ENCODE measurements at places on chromosomes 2 and 18.

DNA sequence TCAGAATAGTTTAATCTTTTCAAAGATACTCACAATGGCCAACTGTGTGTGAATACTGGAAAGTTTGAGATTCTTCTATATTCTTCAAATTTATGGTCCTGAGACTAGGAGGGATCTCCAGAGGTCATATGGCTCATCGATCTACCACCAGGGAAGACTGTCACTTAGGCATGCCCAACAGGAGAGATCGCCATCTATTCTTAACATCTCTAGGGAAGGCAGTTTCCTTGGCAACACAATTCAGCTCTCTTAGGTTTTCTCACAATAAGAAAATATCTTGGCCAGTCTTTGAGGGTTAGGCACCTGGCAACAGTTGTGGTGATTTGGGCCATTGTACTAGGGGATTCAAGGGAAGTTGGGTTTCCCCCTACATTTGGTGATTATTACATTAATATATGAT lies 107.2 kb downstream of the GALNT3 start:
- DNase-seq = no peak
- H3K27ac ChIP-seq = no peak overlapping the region
- no peaks in the 10 kb centered on the region for H3K27me3 ChIP-seq
- H3K4me3 ChIP-seq = no peak overlapping the region
- H3K4me1 ChIP-seq = peaks cover 2% of the 10 kb centered on the region

DNA sequence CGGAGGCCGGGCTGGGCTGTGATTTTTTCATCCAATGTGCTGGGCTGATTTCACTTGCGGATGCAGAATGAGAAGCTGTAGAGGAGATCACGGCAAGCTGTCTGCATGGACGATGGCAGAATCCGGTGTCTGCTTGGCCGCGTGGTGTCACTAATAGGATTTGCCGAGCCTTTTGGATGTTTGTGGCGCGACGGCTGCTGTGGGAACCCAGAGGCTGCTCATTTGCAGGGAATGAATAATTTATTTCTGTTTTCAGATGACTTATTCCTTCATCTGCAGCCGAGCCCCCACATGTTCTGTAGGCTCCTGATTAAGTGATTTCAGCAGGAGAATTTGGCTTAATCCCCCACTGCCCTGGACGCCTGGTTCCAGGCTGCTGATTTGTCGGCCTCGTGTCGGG lies 62.6 kb downstream of the ODC1 start:
- H3K27me3 ChIP-seq = peaks cover 35% of the 10 kb centered on the region
- H3K4me1 ChIP-seq = peaks cover 46% of the 10 kb centered on the region
- no peak for DNase-seq
- no peaks in the 10 kb centered on the region for H3K36me3 ChIP-seq

GRCh38 chr18:45376193-45376592 lies 239.1 kb upstream of the SLC14A2 start:
- H3K4me3 ChIP-seq = no peak overlapping the region
- H3K27me3 ChIP-seq = no peaks in the 10 kb centered on the region
- no peak for DNase-seq

DNA sequence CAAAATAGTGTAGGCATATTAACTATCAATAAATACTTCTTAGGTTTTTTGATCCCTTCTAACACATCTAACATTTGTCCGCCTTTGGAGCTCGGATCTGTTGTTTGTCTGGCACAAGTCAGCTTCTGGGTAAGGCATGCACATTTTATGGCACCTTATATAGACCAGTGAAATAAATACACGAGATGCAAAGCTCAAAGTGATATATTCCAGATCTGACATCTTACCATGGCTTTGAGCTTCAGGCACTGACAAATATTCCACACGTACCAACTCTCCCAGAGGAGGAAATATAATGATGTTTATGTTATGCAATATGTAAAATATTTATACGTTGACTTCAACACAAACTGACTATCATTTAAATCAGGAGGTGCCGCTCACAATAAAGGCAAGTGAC lies 430.1 kb upstream of the SMIM21 start:
- DNase-seq = no peak
- H3K36me3 ChIP-seq = no peaks in the 10 kb centered on the region
- no peak overlapping the region for H3K27ac ChIP-seq
- no peak overlapping the region for H3K4me3 ChIP-seq
- H3K4me1 ChIP-seq = no peaks in the 10 kb centered on the region

- no peaks in the 10 kb centered on the region for H3K36me3 ChIP-seq
- H3K4me1 ChIP-seq = no peaks in the 10 kb centered on the region
- H3K27me3 ChIP-seq = peaks cover 82% of the 10 kb centered on the region
- DNase-seq = no peak
- no peak overlapping the region for H3K27ac ChIP-seq
Measured at GRCh38 chr2:232480201-232481190, 7.1 kb downstream of the ECEL1 start.

- H3K36me3 ChIP-seq = no peaks in the 10 kb centered on the region
- no peak overlapping the region for H3K4me3 ChIP-seq
- H3K27ac ChIP-seq = no peak overlapping the region
- no peak for DNase-seq
Measured at GRCh38 chr2:16114836-16115235, 174.5 kb downstream of the MYCN start.

DNA sequence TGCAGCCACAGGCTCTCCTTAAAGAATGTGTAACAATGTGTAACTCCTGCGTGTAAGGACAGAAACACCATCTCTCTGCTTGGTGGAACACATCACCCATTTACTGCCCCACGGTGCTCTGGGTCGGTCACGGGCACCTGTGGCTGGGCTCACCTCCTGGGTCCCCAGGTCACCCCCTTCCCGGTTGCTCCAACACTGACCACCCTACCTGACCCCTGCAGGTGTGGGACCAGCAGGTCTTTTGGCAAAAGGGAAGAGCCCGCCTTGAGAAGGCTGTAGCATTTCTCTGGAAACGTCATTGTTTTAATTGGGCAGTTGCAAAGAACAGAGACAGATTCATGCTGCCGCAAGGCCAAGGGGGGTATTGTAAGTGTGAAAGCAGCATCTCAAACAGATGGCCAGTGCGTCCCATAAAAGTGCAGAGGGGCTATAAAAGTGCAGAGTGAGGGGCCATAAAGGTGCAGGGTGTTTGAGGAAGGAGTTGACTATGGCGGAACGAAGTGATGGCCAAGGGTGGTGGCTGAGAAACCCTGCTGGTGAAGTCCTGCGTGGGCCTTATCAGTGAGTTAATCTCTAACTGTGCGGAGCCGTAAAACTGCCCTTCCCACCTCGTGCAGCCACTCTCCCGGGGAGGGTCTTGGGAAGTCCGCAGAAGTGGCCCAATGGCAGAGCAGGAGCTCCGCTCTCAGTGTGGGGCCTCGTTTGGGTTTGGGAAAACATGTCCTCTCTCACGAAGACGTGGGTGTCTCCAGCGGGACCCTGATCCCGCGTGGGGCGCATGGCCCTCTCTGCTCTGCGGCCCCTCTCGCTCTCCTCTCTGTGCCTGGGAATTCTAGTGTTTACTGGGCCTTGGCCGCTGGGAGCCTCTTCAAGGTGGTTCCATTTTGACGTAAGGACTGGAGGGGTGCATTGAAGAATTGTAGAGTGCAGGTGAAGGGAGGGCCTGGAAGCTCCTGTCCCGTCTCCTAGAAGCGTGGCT lies 13.7 kb upstream of the NEU4 start:
- DNase-seq = no peak
- H3K4me3 ChIP-seq = no peak overlapping the region
- H3K27me3 ChIP-seq = peaks cover 54% of the 10 kb centered on the region
- peaks cover 2% of the 10 kb centered on the region for H3K4me1 ChIP-seq
- H3K27ac ChIP-seq = no peak overlapping the region
- H3K36me3 ChIP-seq = no peaks in the 10 kb centered on the region

GRCh38 chr2:20128506-20129330 lies 77.3 kb upstream of the LAPTM4A start:
- H3K4me1 ChIP-seq = peaks cover 20% of the 10 kb centered on the region
- DNase-seq = no peak
- no peak overlapping the region for H3K27ac ChIP-seq
- H3K36me3 ChIP-seq = no peaks in the 10 kb centered on the region
- H3K4me3 ChIP-seq = no peak overlapping the region

DNA sequence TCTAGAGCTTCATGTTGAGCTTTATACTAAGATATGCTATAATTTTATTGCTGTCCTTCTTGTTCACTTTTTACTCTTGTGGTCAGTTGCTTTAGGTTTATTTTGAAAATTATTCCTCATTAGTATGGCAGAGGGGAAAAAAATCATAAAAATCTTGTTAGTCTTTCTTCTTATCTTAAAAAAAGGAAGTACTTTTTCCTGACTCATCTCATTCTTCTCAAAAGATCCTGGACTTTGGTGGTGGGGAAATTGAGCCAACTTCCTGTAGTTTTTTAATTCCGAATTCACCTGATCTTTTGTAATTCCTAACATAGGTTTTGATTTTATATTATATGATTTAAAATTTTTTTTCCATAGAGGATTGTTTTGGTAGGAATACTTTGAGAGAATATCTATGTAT lies 3.8 kb downstream of the SLC4A1AP start:
- H3K36me3 ChIP-seq = peaks cover 9% of the 10 kb centered on the region
- DNase-seq = no peak
- H3K27me3 ChIP-seq = no peaks in the 10 kb centered on the region
- peaks cover 5% of the 10 kb centered on the region for H3K4me1 ChIP-seq
- no peak overlapping the region for H3K4me3 ChIP-seq

GRCh38 chr2:62495761-62496160 lies 10.2 kb downstream of the TMEM17 start:
- no peak for DNase-seq
- H3K27ac ChIP-seq = no peak overlapping the region
- H3K36me3 ChIP-seq = no peaks in the 10 kb centered on the region
- no peaks in the 10 kb centered on the region for H3K27me3 ChIP-seq
- H3K4me1 ChIP-seq = no peaks in the 10 kb centered on the region

DNA sequence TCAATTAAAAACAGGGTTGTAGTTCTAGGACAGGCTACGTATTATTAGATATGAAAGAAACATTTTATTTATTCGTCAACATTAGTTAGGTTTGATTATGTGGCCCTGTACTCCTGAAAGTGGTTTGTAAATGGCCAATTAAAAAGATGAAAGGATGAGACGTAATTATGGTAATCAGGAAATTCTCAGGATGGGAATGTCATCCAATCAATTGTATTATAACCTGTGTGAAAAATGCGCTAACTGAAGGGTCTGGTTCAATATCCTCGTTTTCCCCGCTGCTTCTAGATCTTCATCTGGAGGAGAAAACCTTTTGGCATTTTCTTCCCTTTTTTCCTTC lies 5.6 kb upstream of the C18orf32 start:
- H3K4me1 ChIP-seq = peaks cover 2% of the 10 kb centered on the region
- no peak overlapping the region for H3K27ac ChIP-seq
- no peaks in the 10 kb centered on the region for H3K27me3 ChIP-seq
- no peak for DNase-seq

DNA sequence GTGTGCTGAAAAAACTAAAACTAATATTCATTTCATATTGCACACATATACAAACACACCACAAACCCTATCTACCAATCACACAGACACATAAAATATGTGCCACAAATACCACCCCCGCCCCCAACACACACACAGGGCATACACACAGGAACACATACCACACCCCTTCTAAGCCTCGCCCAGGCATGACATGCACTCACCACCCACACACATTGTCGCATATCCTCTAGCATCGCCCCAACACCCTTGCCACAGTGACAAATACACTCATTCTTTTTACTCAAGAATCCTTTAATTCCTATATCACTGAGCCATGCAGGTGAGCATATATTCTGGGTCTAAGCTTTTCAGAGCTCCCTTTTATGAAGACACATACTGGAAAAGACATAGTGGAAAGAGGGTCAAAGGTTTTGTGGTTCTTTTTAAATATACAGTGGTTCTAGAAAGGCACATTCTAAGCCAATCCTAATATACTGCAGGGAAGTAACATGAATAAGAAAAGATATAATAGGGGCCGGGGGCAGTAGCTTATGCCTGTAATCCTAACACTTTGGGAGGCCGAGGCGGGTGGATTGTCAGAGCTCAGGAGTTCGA lies 24.5 kb upstream of the LCLAT1 start:
- peak; percentile 58 for DNase-seq
- H3K36me3 ChIP-seq = no peaks in the 10 kb centered on the region
- H3K27me3 ChIP-seq = no peaks in the 10 kb centered on the region
- H3K4me3 ChIP-seq = peak overlapping the region; percentile 41
- H3K4me1 ChIP-seq = peaks cover 8% of the 10 kb centered on the region
- H3K27ac ChIP-seq = no peak overlapping the region

DNA sequence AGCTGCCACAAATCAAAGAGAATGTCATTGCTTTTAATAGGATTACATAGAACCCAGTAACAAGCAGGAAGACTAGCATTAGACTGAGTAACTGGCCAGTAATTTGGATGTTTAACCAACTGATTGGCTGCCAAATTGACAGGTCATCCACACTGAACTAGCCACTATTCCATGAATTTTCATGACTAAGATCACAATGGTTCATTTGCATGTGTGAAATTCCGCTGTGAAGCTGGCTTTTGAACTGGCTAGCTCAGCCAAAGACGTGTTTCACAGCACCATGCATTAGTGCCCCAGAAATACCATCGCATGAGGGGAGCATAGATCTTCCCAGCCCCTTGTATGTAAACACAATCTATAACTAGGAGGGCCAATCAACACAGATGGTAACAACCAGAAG lies 649.8 kb downstream of the ARHGAP15 start:
- H3K4me1 ChIP-seq = no peaks in the 10 kb centered on the region
- H3K27me3 ChIP-seq = no peaks in the 10 kb centered on the region
- H3K27ac ChIP-seq = no peak overlapping the region
- no peaks in the 10 kb centered on the region for H3K36me3 ChIP-seq
- no peak for DNase-seq
- no peak overlapping the region for H3K4me3 ChIP-seq

- H3K27ac ChIP-seq = no peak overlapping the region
- no peaks in the 10 kb centered on the region for H3K4me1 ChIP-seq
- H3K4me3 ChIP-seq = no peak overlapping the region
- no peak for DNase-seq
Measured at GRCh38 chr2:41142478-41142877, 690.6 kb upstream of the SLC8A1 start.

GRCh38 chr2:12486205-12487118 lies 230.3 kb upstream of the TRIB2 start:
- no peak overlapping the region for H3K27ac ChIP-seq
- no peak overlapping the region for H3K4me3 ChIP-seq
- H3K27me3 ChIP-seq = peaks cover 4% of the 10 kb centered on the region
- peak; percentile 53 for DNase-seq
- H3K36me3 ChIP-seq = no peaks in the 10 kb centered on the region

GRCh38 chr2:42342061-42342794 lies 18.8 kb downstream of the COX7A2L start:
- peaks cover 18% of the 10 kb centered on the region for H3K4me1 ChIP-seq
- peaks cover 55% of the 10 kb centered on the region for H3K36me3 ChIP-seq

- no peaks in the 10 kb centered on the region for H3K36me3 ChIP-seq
- peaks cover 48% of the 10 kb centered on the region for H3K4me1 ChIP-seq
- no peak for DNase-seq
- no peaks in the 10 kb centered on the region for H3K27me3 ChIP-seq
- H3K4me3 ChIP-seq = no peak overlapping the region
- H3K27ac ChIP-seq = no peak overlapping the region
Measured at GRCh38 chr2:128371648-128372345, 53.1 kb upstream of the HS6ST1 start.

- no peak overlapping the region for H3K4me3 ChIP-seq
- H3K36me3 ChIP-seq = no peaks in the 10 kb centered on the region
- no peaks in the 10 kb centered on the region for H3K4me1 ChIP-seq
- DNase-seq = no peak
- H3K27me3 ChIP-seq = peaks cover 6% of the 10 kb centered on the region
- no peak overlapping the region for H3K27ac ChIP-seq
Measured at GRCh38 chr2:30797381-30798015, 9.7 kb downstream of the CAPN13 start.

GRCh38 chr2:186429104-186429503 lies 57.0 kb upstream of the ZC3H15 start:
- no peak overlapping the region for H3K4me3 ChIP-seq
- no peak for DNase-seq
- H3K36me3 ChIP-seq = no peaks in the 10 kb centered on the region
- no peaks in the 10 kb centered on the region for H3K27me3 ChIP-seq

All from mesenchymal stem cell (in vitro differentiated cells and primary cell).